Foreskin fibroblast (primary cell): ENCODE measurements at places on chromosomes 16 and 17.
A peak's percentile ranks its signal among the peaks of the same experiment; 100 is the strongest.

DNA sequence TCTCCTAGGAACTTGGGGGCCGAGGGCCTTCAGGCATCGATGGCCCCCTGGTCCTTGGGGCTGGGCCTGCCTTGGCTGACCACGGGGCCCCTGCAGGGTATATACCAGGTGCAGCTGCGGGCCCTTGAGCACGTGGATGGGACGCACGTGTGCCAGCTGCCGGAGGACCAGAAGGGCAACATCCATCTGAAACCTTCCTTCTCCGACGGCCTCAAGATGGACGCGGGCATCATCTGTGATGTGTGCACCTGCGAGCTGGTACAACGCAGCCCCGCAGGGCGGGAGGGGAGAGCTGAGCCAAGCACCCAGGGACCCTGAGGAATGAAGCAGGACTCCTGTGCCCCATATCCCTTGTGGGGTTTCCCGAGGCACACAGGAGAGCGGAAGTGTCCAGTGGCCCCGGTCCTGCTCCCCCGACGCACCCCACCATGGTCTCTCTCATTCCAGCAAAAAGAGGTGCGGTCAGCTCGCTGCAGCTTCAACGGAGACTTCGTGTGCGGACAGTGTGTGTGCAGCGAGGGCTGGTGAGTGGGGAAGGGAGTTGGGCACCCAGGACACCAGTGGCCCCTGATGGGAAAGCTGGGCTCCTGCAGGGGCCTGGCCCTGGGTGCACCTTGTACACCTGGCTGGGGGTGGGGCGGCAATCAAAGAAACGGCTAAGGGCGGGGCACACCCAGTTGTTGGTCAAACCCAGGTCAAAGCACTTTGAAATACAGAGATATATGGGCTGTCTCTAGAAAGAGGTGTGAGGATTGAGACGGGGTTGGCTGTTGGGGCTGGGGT is 10.6 kb downstream of the ITGB4 start:
- no peak for DNase-seq

- no peak for DNase-seq
Observed at GRCh38 chr16:73544826-73545225, 496.9 kb upstream of the ZFHX3 start.

GRCh38 chr16:15598648-15599190 is 44.2 kb downstream of the MARF1 start:
- no peak for DNase-seq

DNA sequence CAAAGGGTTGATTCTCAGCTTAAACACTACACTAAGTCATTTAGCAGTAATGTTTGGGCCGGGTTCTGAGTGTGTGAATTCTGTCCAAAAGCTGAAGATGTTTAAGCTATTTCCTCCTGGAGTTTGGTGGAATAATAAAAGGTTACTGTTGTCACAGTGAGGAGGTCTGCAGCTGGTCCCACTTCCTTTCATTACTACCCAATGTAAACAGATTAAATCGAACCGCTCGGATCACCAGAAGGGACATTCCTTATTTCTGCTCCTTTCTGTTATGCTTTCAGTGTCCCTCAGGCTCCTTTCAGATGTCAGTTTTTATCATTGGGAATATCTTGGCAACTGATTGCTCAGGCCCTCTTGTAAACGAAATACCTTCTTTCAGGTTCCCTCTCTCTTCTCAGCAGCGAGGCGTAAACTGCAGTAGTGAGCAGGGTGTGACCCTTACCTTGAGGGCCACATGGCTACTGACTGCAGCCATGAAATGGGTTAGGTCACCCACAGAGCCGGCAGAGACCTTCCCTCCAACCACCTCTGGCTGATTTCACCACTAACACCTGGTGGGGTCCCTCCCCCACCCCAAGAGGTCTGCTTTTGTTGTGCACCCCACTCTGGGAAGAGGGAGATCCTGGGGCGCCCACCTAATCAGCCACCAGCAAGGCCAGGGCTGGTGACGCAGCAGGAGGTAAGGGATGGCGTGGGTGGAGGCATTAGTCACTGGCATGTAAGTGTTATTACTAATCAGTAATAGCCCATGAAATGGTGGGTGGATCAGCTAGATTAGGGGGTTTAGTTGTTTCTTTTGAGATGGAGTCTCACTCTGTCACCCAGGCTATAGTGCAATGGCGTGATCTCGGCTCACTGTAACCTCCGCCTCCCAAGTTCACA is 117.6 kb downstream of the VPS53 start:
- peak; percentile 73 for DNase-seq

- no peak for DNase-seq
Observed at GRCh38 chr16:3145660-3146059, 10.8 kb downstream of the ZNF213 start.

DNA sequence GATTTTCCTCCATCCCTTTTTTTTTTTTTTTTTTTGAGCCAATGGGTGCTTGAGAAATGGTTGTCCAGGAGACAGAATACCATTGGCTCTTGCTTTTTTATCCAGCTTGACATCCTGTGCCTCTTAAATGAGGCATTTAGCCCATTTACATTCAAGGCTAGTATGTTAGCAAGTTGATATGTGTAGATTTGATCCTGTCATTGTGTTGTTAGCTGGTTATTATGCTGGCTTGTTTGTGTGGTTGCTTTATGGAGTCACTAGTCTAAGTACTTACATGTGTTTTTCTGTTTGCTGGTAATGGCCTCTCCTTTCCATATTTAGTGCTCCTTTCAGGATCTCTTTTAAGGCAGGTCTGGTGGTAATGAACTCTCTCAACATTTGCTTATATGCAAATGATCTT is 14.1 kb upstream of the SLFN11 start:
- no peak for DNase-seq

DNA sequence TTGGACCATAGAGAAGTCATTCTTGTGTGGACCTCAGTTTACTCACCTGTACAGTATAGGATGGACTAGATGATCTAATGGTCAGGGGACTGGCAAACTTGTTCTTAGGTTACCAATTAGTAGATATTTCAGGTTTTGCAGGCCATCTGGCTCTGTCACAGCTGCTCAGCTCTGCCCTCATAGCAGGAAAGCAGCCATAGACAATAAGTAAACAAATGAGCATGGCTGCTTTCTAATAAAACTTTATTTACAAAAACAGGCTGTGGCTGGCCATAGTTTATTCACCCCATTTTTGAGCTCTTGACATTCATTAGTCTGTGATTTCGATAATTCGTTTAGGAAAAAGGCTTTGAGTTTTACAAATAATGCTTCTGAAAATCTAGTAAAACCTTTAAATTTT is 12.7 kb downstream of the BPTF start:
- no peak for DNase-seq
